NCI-H187 (cell line): ENCODE measurements at places on chromosomes 4 and X.

DNA sequence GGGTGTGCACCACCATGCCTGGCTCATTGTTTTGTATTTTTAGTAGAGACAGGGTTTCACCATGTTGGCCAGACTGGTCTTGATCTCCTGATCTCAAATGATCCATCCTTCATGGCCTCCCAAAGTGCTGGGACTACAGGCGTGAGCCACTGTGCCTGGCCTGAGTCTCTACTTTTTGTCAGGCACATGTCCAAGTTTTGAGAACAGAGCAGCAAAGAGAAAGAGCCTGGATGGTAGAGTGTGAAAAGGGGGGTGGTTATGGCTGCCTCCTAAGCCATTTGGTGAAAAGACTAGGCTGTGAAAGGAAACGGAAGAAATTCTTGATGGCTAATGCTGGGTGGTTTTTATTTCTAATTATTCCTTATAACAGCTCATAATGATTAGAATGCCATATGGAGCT lies 63.4 kb downstream of the GAB1 start:
- DNase-seq = no peak

GRCh38 chr4:152501846-152502536 lies 33.9 kb downstream of the FBXW7 start:
- no peak for DNase-seq

- no peak for DNase-seq
Measured at GRCh38 chrX:132022198-132022966, 720 bp upstream of the STK26 start.

- no peak for DNase-seq
Measured at GRCh38 chrX:117680286-117680685, 436.3 kb downstream of the KLHL13 start.

GRCh38 chr4:8836664-8837171 lies 34.9 kb downstream of the HMX1 start:
- no peak for DNase-seq

DNA sequence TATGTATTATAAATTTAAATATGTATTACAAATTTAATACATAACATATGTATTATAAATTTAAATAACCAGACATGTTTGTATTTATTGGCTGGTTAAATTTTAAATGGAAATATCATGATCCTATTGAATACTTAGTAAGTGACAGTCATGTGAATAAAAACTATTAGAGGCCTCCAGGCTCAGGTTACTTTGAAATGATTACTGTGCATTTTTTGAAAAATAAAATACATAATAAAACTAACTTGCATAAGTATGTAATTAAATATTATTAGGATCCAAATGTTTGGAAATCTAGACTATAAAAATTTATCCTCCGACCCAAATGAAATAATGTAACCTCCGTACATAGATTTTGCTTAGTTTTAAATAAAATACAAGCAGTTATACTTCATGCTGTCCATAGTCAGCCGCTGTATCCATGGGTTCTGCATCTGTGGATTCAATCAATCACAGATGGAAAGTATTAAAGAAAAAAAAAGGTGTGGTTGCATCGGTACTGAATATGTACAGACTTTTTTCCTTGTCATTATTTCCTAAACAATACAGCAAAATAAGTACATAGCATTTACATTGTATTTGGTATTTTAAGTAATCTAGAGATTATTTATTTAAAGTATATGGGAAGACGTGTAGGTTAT lies 140.7 kb downstream of the WDFY3 start:
- DNase-seq = no peak

GRCh38 chr4:8205241-8205707 lies 6.2 kb downstream of the SH3TC1 start:
- no peak for DNase-seq

DNA sequence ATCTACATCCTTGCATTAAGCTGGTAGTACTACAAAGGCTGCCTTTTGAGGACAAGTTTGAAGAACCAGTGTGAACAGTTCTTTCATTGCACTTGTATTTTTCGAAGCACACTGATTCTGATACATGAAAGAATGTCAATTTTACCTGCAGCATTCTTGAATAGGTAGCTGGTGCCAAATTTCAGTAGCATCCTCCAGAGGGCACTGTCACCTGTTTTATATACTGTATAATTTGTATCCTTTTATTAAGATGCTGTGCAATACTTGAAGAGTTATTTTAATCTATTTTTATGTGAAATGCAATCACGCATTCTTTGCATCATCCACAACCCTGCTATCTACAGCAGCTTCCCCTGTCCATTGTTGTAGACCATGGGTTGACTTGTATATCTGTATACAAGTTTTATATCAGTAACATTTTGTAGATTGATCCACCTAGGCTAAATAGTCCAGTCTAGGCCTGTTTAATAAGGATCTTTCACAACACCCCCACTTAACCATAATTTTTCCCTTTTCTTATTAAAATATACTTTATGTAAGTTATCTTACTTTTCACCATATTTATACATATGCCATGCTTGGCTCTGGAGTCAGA lies 325.7 kb downstream of the PCDH7 start:
- DNase-seq = no peak

DNA sequence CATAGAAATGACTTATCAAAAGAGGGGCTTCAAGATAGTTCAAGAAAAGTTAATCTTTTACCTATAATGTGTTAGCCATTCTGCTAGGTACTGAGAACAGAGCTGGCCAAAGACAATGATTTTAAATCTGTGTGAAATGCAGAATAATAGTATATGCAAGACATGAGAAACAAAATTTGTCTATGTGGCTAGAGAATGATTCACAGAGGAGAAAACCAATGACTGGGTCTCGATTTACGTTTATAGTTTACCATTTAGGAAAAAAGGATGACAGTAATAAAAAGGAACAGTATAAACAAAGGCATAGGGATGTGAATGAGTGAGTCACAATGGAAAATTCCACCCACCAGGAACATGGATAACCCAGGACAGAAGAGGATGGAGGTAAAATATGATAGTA lies 31.9 kb downstream of the NPFFR2 start:
- no peak for DNase-seq

GRCh38 chrX:103828529-103828928 lies 3.5 kb downstream of the RAB9B start:
- DNase-seq = no peak

DNA sequence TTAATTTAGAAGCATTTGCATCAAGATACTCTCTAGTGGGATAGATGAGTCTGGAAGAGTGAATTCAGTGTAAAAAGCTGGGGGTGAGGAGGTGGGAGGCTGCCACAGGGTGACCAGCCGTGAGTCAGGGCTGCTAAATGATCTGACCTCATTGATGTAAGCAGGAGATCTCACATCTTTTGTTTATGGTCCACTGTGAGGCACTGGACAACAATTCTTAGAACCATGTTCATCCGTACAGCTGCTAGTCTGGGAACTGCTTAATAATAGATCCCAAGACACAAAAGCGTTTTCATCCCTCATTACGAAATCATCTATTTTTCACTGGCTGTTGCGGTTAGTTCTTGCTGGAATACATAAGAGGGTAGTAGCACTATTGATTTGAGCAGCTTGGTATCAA lies 14.1 kb downstream of the KLF3 start:
- DNase-seq = no peak

- DNase-seq = no peak
Measured at GRCh38 chr4:8705161-8706145, 112.9 kb downstream of the CPZ start.

DNA sequence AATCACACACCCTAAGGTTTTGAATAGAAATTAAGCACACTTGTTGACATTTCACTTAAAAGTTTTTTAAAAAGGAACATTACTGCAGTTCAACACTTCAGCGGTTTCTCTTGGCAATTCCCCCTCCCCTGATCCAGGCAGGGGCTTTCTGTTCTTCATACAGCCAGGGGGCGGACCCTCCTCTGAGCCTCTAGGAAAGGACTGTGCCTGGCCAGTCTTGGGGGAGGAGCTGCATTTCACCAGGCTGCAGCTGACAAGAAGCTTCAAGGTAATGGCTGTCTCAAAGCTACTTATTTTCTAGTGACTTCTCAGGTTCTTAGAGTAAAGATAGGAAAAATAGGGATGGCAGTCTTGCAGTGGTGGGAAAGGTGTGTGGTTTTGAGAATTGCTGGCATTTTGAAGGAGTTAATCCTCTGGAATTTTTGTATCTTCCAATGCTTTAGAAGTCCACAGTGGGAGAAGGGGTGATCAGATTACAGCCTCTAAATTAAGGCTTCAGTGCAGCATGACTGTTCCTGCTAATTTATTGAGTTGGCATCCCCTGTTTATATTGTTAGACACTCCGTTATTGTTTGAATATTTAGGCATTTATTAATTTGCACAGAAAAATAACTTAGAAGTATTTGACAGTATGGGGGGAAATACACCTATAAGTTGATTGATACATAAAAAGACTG lies 33.5 kb downstream of the PWWP3B start:
- DNase-seq = no peak

GRCh38 chrX:108250654-108251579 lies 159.3 kb downstream of the ATG4A start:
- DNase-seq = no peak

- no peak for DNase-seq
Measured at GRCh38 chr4:155506745-155507144, 130.0 kb upstream of the MAP9 start.

DNA sequence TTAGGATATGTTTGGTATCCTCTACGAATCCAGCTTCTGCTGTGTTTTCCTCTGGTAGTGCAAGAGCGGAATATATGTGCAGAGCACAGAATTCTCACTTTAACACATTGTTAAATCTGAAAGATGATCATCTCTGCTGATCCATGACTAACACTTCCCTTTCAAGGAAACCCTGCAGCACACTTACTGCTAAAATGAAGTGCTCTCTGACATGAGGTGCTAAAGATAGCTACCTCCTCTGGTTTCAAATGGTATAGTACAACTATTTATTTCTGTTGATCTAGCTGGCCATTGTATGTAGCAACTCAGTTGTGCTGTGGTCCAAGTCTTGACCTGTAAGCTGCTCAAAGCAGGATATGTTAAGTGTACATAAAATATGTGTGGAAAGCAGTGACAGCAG lies 162.4 kb upstream of the FMR1 start:
- no peak for DNase-seq

DNA sequence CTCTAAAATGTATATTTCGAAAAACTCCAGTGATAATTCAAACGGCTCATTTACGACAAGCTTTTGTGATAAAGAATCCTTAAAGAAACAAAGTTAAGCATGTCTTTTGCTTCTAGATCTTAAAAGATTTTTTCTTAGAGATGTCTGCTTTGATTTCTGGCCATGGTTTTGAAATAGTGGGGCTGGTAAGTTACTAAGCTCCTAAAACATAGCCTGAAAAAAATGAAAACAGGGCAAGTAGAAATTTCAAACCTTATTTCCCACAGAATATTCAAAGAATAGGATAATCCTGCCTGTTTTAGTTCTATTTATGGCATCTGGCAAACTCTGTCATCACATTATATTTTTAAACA lies 318.3 kb downstream of the ARHGAP24 start:
- DNase-seq = no peak

- no peak for DNase-seq
Measured at GRCh38 chrX:23201706-23202105, 132.9 kb upstream of the PTCHD1 start.

GRCh38 chrX:10022580-10023245 lies 55.6 kb downstream of the CLDN34 start:
- DNase-seq = no peak

DNA sequence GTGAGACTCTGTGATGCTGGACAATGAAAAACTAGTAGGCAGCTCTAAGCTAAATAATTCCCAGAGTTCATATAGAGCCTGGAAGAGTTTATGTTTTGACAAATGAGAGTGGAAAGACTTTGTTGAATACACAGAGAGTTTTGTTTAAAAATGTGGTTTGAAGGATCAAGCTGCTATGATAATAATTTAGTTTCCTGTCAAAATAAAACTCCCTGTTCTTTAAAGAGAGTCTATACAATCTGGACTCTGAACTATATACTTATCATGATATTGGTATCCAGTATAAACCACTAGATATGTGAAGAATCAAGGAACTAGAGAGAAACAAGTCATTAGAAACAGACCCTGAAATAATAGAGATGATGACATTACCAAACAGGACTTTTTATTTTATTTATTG lies 158.6 kb downstream of the C4orf33 start:
- no peak for DNase-seq

DNA sequence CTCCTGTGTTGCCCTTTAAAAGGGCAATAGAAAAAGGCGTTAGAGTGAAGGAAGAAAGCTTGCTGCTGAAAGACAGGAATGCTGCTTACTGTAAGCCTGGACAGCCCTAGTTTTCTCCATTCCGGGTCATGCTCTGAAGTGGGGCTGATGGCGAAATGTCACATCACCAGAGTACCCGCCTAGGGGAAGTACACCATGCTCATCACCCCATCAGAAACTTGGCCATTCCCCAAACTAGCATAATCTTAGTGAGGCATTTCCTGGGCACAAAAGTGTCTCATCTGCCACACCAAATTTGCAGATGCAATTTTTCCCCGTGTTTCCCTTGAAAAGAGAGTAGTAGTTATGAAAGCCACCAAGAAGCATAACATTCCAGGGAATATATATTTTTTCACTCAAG lies 47.8 kb upstream of the CAMK2D start:
- no peak for DNase-seq

- no peak for DNase-seq
Measured at GRCh38 chrX:17414839-17415238, 39.8 kb downstream of the NHS start.

GRCh38 chr4:164508097-164508496 lies 245.8 kb upstream of the SMIM31 start:
- DNase-seq = no peak

GRCh38 chr4:149426461-149426860 lies 389.2 kb downstream of the IQCM start:
- DNase-seq = no peak

DNA sequence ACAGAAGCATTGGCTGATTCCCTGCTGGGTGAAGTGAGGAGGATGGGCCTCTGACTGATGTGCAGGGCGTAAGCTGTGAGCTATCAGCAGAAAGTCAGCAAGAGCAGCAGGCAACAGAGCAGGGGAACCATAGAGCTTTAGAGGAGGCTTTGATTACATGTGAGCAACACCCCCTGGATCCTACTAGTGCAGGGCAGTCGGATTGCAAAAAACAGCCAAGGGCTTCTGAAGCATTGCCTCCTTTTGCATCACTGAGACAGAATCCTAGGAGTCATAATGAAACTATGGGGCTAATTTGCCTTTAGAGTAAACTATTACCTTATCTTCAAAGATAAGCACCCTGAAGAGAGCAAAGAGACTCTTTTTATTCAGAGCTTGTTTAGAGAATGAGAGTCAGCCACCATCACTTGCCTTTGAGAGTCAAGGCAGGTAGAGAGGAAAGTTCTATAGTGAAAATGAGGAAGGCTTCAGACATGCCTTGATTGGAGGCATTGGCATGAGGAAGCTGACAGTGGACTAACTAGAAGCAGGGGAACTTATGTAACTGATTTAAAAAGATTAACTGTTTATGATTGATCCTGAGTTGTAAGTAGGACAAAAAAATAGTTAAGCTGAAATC lies 420.3 kb downstream of the PDHA2 start:
- DNase-seq = no peak

DNA sequence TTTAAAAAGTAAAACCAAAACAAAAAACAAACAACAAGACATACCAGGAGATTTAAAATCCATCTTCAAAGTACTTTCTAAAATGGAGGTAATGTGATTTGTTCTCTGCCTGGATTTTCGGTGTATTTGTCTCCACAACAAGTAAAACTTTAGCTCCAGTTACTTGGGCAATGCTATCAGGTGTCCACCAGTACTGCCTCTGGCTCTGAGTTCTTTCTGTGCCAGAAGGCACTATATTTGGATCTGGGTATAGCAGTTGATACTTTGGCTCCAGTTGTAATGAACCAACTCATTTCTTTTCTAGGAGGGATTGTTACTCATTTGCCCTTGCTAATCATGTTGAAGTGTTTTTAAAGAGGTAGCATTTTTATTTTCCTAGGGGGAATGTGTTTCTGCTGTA lies 9.5 kb upstream of the PDLIM5 start:
- no peak for DNase-seq
